Naive thymus-derived CD4-positive, alpha-beta T cell (primary cell): ENCODE measurements at places on chromosomes 12 and 14. TPM values are rescaled to one million over a fixed set of nuclear protein-coding genes. Genes with fewer than 3 reads are reported as not detected.

Gene DIO2
- not detected for polyA plus RNA-seq

Gene KCNH3
- 1.9 TPM for polyA plus RNA-seq

Gene PLEKHH1
- not detected for polyA plus RNA-seq

GRCh38 chr12:65605019-65605418 is 219.3 kb upstream of the HMGA2 start:
- DNase-seq: no peak

DNA sequence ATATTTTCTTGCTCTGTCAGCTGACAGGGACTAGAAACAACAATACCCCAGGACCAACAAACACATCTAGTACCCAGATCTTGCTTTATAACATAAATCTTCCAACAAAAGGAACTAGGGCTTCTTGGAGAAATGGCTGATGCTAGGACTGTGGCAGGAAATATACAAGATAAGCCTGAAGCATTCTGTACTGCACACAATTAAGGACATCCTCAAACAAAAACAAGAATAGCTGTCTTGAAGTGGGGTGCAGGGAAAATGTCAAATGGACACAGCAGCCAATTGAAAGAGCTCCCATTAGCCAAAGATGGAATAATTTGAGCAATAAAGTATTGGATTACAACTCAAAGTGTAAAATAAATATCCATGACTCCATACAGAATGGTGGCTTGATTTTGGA is 50.0 kb downstream of the LGMN start:
- DNase-seq: no peak

DNA sequence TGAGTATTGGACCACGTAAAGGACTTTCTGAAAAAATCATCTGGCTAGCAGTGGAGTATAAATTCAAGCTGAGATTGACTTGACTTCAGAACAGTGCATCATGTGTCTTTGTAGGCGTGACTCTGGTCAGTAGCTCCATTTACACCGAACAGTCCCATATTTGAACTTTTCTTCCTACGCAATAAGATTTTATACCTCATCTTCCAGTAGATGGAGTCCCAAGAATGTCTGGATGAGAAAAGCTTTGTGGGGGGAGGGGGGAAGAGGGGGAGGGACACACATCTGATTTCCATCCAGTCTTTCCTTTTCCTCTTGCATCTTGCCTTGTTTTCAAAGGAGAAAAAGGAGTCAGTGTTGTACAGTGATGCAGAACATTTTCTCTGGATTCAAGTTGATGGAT is 241.0 kb downstream of the EMP1 start:
- DNase-seq: no peak

Gene C14orf39
- polyA plus RNA-seq: not detected

DNA sequence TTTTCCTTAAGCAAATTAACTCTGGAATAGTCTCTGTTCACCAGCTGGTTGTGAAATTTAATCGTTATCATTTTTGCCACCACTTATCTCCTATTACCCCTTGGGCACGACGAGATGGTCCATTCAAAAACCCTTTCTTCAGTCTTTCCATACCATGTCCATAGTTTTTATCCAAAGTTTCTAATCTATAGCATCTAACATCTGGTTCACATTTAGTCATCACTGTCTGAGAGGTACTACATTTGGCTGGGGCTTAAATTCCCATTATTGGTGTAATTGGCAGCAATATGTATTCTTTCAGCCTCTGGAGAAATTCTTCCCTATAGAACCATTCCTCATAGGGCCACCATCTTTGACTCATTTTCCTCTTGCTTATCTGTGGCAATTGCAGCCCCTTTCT is 163.5 kb downstream of the CCER1 start:
- no peak for DNase-seq

- no peak for DNase-seq
These were observed 233.5 kb upstream of the TMEM132C start for GRCh38 chr12:128033473-128033872.

Gene DCN
- polyA plus RNA-seq: not detected

Gene ART4
- polyA plus RNA-seq: not detected

- DNase-seq: no peak
These were observed 101.8 kb downstream of the CMKLR1 start for GRCh38 chr12:108237272-108237671.
